ENCODE measurements at places on chromosomes 4 and X. TPM values are rescaled to one million over a fixed set of nuclear protein-coding genes. Genes with fewer than 3 reads are reported as not detected.

ADGRA3 gene
- total RNA-seq = 21.0 TPM

- H3K4me1 ChIP-seq = no peaks in the 10 kb centered on the region
- H3K27me3 ChIP-seq = no peaks in the 10 kb centered on the region
- no peak overlapping the region for H3K27ac ChIP-seq
- no peak overlapping the region for H3K4me3 ChIP-seq
- H3K36me3 ChIP-seq = no peaks in the 10 kb centered on the region
Measured at GRCh38 chr4:169068423-169068822, 58.4 kb upstream of the CBR4 start.

DNA sequence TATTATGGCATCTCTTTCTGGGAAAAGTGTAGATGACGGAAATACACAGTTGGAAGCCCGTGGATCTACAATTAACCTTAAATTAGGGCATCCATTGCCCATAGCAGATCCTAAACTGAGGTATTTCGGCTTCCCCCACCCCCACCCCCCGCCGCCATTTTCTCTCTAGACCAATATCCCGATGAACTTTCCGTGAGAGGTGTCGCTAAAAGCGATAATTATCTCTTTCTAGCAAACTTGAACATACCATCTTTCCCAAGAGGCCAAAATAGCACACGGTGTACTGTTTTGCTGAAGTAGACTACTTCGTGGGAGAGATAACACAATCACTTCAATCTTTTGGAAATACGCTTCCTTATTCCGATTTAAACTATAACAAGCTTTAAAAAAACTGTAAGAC lies 554 bp downstream of the KLHL15 start:
- peak overlapping the region; percentile 68 for H3K4me3 ChIP-seq
- H3K27me3 ChIP-seq = no peaks in the 10 kb centered on the region
- no peak for DNase-seq

DNA sequence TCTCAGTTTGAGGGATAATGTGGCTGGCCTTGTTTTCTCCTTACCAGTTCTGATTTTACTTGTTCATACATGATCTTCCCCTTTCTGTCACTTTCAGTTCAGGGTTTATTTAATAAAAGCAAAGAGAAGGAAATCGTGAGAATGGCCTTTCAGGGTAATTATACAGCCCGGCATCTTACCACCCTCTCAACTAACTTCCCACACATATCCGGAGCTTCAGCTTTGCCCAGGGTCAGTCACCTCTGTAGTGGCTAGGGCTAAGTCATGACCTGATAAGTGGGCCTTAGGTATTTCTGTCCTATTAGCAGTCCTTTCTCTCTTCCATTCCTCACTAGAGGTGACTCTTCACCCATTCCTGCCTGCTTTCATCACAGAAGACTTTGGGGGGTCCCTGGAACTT lies 15.8 kb downstream of the TRPC5 start:
- H3K27ac ChIP-seq = no peak overlapping the region
- no peak for DNase-seq
- no peaks in the 10 kb centered on the region for H3K36me3 ChIP-seq
- H3K27me3 ChIP-seq = no peaks in the 10 kb centered on the region
- no peak overlapping the region for H3K4me3 ChIP-seq

DIPK2B gene
- total RNA-seq = 10.7 TPM

- no peaks in the 10 kb centered on the region for H3K27me3 ChIP-seq
- no peak overlapping the region for H3K27ac ChIP-seq
- DNase-seq = no peak
- H3K4me3 ChIP-seq = no peak overlapping the region
- H3K4me1 ChIP-seq = no peaks in the 10 kb centered on the region
- no peaks in the 10 kb centered on the region for H3K36me3 ChIP-seq
Measured at GRCh38 chr4:73021634-73022033, 47.9 kb downstream of the COX18 start.

DNA sequence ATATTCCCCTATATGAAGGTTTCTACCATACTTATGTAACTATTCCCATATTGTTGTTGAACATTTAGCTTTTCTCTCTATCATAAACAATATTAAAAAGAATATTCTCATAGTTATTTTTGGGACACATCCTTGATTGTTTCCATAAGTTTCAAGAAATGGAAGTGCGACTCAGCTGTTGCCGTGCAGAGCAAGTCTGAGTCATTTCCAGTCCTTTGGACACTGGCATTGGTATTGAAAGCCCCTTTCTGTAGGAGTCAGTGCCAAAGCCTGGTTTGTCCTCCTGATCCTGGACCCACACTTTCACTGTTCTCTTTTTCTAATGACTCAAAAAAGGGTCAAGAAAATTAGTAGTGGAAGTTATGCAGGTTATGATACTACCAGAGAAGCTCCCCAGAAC lies 108.3 kb upstream of the DIAPH2 start:
- H3K27me3 ChIP-seq = no peaks in the 10 kb centered on the region
- no peaks in the 10 kb centered on the region for H3K36me3 ChIP-seq
- no peak for DNase-seq
- H3K4me1 ChIP-seq = no peaks in the 10 kb centered on the region
- H3K27ac ChIP-seq = no peak overlapping the region

DNA sequence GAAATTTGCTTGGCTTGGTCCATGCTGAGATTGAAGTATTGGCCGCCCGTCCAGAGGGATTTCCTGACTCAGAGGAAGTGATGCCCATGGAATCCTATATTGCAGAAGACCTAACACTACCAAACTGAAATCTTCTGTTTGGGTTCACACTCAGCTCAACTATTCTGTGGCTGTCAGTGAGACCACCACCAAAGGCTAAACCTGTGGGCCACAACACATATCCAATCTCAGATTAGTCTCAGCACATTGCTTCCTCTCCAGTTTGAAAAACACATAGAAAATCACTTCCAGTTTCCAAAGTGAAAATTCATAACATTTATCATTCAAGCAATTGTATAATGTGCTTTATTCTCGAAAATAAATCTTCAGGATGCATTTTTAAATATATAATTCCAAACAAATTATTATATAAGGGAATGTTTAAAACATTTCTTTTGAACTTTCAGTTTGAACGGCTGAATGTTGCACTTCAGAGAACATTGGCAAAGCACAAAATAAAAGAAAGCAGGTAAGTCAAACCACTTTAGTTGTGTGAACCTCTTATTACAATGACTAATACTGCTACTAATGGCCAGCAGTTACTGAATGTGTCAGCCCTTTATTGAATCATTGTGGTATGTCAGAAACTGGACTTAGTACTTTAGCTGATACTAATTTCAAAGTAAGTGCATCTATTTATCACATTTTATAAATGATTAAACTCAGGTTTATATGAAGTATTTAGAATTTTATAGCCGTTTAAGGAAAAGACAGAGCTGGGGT lies 37.0 kb downstream of the GUCY1A1 start:
- no peak overlapping the region for H3K4me3 ChIP-seq
- H3K27me3 ChIP-seq = no peaks in the 10 kb centered on the region
- H3K36me3 ChIP-seq = no peaks in the 10 kb centered on the region
- H3K4me1 ChIP-seq = no peaks in the 10 kb centered on the region
- H3K27ac ChIP-seq = no peak overlapping the region

- no peaks in the 10 kb centered on the region for H3K27me3 ChIP-seq
- DNase-seq = no peak
- no peak overlapping the region for H3K27ac ChIP-seq
Measured at GRCh38 chr4:166700592-166700991, 533.7 kb downstream of the SPOCK3 start.

GRCh38 chr4:85222561-85222960 lies 252.4 kb upstream of the ARHGAP24 start:
- no peaks in the 10 kb centered on the region for H3K4me1 ChIP-seq
- H3K36me3 ChIP-seq = no peaks in the 10 kb centered on the region
- H3K4me3 ChIP-seq = no peak overlapping the region
- no peaks in the 10 kb centered on the region for H3K27me3 ChIP-seq

- no peaks in the 10 kb centered on the region for H3K27me3 ChIP-seq
- no peak overlapping the region for H3K4me3 ChIP-seq
- H3K4me1 ChIP-seq = no peaks in the 10 kb centered on the region
- H3K27ac ChIP-seq = no peak overlapping the region
- DNase-seq = peak; percentile 10
- peaks cover 69% of the 10 kb centered on the region for H3K36me3 ChIP-seq
Measured at GRCh38 chr4:2648159-2648814, 107.8 kb downstream of the TNIP2 start.

DNA sequence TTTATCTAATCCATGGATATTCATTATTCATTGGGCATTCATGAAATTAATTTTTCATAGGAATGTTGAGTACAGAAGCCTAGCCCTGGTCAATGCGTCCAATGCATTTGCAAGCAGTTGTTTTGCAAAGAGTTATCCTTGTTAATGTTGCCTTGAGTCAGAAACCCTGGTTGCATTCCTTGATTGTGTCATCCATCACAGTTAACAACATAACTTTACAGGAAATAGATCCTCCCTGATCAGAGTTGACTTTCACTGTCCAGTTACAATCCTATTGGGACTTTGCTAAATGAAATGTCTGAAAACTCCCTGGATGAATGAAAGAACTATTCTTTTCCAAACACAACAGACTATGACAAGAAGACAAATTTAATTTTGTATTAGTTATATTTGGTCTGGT lies 924.3 kb upstream of the SLIT2 start:
- no peak for DNase-seq
- H3K27me3 ChIP-seq = no peaks in the 10 kb centered on the region
- H3K4me1 ChIP-seq = no peaks in the 10 kb centered on the region
- H3K27ac ChIP-seq = no peak overlapping the region
- no peaks in the 10 kb centered on the region for H3K36me3 ChIP-seq

DNA sequence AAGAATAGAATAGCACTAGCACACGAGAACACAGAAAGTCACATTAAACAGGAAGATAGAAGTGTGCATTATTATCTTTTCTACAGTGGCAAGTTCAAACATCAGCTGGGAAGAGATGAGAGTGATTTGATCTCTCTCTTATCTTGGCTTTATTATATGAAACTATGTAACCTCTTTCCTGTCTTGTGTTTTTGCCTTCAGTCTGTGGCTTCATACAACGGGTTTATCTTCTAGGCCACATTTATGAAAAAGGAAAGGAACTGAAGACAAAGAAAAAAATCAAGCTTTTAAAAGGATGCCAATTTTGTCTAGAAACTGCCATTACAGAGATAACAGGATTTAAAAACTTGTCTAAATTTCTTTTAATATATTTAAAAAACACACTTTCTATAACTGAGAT lies 983.6 kb downstream of the RPA4 start:
- no peak for DNase-seq
- H3K4me3 ChIP-seq = no peak overlapping the region

GRCh38 chr4:27062256-27062655 lies 201.6 kb downstream of the STIM2 start:
- no peak overlapping the region for H3K4me3 ChIP-seq
- no peak for DNase-seq
- H3K27me3 ChIP-seq = no peaks in the 10 kb centered on the region
- H3K36me3 ChIP-seq = no peaks in the 10 kb centered on the region
- H3K4me1 ChIP-seq = no peaks in the 10 kb centered on the region

- H3K4me3 ChIP-seq = no peak overlapping the region
- H3K27me3 ChIP-seq = no peaks in the 10 kb centered on the region
- H3K4me1 ChIP-seq = no peaks in the 10 kb centered on the region
- H3K27ac ChIP-seq = peak overlapping the region; percentile 14
- H3K36me3 ChIP-seq = no peaks in the 10 kb centered on the region
Measured at GRCh38 chr4:139419388-139419914, 34.5 kb upstream of the RAB33B start.

GRCh38 chr4:173264245-173264644 lies 69.9 kb downstream of the HMGB2 start:
- no peaks in the 10 kb centered on the region for H3K36me3 ChIP-seq
- no peak overlapping the region for H3K27ac ChIP-seq
- H3K4me3 ChIP-seq = no peak overlapping the region

DNA sequence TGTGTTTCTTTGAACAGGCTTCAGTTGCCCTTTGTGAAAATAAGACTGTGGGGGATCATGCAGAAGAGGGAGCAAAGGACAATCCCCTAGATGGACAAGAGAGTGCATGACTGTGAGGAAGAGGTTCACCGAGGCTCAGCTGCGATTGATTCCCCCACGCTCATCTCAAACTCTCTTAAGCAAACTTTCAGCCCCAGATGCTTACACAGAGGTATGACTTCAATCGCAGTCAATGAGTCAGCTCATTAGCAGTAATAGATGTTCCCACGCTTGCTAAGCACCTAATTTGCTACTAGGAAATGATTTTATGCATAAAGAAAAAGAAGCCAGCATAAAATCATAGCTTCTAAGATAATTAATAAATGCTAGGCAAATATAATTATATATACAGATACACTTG lies 2256.1 kb upstream of the AGA start:
- H3K27me3 ChIP-seq = no peaks in the 10 kb centered on the region
- H3K27ac ChIP-seq = no peak overlapping the region
- no peak for DNase-seq
- H3K4me1 ChIP-seq = no peaks in the 10 kb centered on the region
- no peaks in the 10 kb centered on the region for H3K36me3 ChIP-seq
